ENCODE measurements at places on chromosomes 3 and 15.

DNA sequence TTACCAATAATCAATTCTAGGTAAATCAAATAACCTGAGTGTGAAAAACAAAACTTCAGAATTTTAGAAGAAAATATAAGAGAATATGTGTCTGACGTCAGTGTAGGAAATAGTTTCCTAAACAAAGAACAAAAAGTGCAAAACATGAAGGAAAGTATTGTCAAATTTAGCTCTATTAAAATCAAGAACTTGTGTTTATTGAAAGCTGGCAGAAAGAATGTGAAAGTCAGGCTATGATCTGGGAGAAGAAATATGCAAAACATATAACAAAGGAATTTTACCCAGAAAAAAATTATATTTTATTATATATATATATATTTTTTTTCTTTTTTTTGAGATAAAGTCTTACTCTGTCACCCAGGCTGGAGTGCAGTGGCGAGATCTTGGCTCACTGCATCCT, 129.1 kb upstream of the ANKRD28 start:
- DNase-seq, result no peak

DNA sequence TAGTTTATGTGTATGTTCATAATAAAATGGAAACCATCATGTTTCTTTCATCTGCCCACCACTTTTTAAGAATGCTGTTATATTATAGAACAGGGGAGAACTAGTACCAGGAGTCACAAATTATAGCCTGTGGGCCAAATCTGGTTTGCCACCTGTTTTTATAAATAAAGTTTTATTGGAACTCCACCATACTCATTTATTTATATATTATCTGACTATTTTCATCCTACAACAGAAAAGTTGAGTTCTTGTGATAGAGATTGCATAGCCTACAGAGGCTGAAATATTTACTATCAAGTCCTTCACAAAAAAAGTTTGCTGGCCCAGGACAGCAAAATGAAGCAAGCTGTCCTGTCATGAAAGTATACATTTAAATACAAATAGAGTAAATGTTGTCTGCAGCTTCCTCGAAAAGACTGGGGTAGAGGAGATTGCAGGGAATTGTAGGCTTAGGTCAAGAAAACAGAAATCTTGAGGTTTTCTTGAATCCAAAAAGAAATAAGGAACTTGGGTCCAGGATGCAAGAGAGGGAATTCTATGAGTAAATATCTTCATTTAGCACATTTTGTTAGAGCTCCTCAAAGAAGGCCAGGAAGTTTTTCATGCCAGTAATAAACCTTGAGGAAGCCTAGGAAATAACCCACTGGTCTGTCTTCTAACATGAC, 41.1 kb downstream of the FILIP1L start:
- DNase-seq, result no peak

DNA sequence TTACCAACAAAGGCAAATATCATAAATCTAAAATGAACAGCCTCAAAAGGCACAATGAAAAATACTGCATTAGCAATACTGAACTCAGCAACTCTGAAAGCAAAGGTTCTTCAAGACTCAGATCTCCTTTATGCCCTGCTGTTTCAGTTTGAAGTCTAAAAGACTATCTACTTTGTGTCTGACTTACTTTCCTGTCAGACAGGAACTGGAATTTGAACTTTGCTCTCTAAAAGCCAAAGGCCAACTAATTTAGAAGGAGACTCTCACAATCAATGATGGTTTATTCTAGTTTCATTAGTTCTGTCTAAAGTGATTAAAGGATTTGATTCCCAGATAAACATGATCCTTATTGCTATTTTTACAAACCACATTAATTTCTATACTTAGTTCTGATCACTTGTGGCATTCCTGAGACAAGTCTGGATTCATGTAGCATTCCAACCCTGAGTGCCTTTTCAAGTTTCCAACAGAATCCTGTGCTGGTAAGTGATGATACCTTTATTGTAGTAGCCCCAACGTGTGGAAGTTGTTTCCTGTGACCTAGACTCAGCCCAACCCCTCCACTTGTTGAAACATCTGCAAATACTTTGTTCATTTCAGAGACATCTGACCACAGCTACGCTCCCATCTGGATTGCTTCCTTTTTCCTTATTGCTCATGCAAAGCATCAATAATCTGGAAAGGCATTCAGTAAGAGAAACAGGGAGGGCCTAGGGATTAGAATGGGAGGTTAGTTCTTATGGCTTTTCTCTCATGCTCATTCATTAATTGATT, 14.9 kb upstream of the LEKR1 start:
- DNase-seq, result no peak

DNA sequence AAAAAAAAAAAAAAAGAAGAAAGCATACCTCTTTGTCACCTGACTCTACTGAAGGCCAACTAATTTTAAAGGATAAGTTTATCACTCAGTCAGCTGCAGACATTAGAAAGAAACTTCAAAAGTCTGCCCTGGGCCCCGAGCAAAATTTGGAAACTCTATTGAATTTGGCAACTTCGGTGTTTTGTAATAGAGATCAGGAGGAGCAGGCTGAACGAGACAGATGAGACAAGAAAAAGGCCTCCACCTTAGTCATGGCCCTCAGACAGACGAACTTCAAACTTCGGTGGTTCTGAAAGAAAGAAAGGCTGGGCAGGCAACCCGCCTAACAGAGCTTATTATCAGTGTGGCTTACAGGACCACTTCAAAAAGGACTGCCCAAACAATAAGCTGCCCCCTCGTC, 18.5 kb downstream of the GLDN start:
- DNase-seq, result no peak

- DNase-seq, result peak; percentile 9
Measured at GRCh38 chr15:70140543-70141375, 43.0 kb upstream of the TLE3 start.

DNA sequence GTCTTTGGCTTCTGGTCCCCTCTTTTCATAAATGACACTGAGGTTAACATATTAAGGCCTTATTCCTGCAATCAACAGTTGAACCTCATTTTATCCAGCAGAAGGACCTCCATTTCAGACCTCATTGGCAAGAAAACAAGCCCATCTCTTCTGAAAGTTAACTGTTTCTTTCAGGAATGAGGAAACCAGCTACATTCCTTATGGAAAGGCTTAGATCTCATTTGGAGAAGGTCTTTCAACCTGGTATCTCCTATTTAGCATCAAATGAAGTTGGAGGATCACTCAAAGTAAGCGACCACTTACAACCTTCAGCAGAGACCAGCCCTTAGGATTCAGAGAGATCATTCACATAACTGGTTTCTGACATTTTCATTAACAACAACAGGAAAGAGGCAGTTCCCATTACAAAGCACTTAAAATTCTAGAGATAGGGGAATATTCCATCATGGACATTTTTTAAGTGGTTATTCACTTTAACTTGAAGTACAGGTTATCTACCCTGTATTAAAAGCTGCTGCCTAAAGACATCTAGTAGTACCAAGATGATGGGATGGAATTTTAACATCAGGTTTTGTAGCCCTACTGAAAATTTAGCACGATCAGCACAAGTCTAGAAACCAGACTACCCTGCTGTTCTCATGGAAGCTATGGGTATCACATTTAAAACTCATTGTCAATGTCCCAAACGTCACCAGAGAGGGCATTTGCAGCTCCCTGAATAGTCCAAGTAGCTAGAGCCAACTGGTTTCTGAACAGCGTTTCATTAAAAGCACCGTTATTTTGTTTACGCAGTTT, 30.4 kb downstream of the TFRC start:
- DNase-seq, result no peak

DNA sequence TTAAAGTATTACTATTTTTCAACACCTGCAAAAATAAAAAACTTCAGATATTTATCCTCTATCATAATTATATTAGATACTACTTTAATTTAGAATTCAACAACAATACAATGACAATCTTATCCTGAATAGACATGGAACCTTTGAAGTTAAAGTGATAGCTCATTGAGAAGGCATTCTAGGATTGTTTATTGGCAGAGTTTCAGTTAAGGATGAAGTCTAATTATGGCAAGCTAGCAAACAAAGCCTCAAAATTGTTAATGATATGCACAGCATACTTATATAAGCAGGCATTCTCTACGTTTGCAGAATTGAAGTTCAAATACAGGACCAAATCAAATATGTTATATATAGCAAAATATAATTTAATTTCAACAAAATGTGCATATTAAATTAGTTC, 91.2 kb upstream of the ABI3BP start:
- DNase-seq, result no peak

- DNase-seq, result no peak
Measured at GRCh38 chr3:11641316-11641682, 2.4 kb downstream of the VGLL4 start.

DNA sequence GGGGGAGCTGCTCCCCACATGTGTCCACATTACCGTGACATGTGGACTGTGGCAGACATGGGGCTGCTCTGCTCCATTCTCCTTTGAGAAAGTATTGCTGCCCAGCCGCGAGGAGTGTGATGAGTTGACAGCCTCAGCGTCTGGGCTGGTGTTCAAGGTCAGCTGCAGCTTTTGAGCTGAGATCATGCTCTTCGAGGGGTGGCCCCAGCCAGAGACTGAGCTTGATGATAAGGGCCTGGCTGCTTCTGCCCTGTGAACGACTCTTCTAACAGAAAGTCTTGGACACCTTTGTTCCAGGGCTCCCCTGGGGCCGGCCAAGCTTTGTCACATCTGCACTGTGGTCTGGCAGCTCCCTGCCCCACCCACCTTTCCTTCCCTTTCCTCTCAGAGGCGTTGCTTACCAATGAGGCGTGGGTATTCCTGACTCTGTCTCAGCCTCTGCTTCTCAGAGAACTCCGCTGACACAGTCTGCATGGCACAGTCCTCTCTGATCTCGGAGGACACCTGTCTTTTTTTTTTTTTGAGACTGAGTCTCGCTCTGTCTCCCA, 86.6 kb downstream of the CHRD start:
- no peak for DNase-seq

GRCh38 chr15:62940755-62941361, 101.7 kb upstream of the TPM1 start:
- no peak for DNase-seq

- no peak for DNase-seq
Measured at GRCh38 chr15:42363942-42364341, 4.6 kb downstream of the CAPN3 start.

DNA sequence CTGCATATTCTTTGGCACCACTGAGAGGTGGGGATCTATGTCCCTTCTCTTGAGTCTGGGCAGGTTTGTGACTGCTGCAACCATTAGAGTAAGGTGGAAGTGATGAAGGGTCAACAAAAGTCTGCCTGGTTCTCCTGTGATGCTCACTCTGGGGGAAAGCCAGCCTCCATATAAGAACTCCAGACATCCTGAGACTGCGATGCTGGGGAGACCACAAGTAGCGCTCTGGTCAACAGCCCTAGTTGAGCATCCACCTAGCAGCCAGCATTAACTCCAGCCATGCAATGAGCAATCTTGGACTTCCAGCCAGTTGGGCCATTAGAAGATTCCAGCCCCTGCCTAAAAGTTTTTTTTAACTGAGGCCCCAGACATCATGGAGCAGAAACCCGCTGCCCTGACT, 62.8 kb downstream of the SCN11A start:
- no peak for DNase-seq

GRCh38 chr3:101038393-101038792, 45.2 kb upstream of the ABI3BP start:
- DNase-seq, result no peak

DNA sequence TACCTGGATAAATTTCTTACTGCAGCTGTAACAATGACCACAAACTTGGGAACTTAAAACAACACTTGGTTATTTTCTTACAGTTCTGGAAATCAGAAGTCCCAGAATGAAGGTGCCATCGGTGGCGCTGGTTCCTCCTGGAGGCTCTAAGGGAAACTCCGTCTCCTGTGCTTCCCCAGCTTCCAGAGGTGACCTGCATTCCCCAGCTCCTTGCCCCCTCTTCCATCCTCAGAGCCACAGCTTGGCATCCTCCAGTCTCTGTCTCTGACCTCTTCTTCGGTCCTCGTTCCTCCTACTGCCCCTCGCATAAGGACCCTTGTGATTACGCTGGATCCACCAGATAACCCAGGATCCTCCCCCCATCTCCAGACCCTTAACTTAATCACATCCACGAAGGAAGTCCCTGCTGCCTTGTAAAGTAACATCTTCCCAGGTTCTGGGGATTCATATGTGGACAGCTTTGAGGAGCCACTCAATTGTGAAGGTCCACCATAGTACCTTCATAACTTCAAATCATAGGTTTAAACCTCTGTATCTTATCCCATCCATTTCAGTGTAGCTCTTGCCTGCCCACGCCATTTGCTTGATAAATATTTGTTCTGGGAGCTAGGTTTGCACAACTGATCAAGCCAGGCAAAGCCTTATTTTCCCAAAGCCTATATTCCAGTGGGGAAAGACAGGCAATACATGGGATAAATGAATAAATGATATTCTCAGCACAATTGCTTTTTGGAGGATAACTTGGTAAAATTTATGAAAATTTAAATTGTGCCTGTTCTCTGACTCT, 34.8 kb downstream of the KLF15 start:
- DNase-seq, result no peak

GRCh38 chr3:170267793-170268192, 45.6 kb downstream of the PRKCI start:
- no peak for DNase-seq

DNA sequence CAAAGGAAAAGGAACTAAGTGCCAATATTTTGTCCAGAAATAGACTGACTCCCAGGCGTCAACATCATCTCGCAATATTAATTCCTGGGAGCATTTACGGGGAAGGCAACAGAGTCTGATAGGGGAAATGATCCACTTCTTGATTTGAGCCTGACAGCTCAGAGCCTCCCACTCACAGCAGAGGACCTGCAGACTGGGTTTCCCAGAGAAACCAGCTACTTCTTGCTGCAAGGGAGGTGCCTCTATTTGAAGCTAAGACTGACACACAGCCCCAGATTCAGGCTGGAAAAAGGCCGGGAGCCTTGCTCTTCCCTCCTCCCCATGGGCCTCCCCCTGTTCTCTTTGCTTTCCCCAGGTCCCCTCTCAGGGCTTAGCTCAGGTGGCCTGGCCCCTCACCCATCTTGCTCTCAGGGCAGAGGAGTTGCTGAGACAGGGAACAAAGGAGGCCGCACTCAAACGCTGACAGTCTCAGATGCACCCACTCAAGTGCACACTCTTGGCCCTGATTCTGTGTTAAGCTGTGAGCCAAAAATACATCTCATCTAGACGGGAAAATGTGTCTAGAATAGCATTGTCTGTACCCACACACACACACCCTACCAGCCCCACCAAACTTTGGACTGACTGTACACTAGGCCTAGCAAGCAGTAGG, 49.8 kb upstream of the DCLK3 start:
- no peak for DNase-seq

DNA sequence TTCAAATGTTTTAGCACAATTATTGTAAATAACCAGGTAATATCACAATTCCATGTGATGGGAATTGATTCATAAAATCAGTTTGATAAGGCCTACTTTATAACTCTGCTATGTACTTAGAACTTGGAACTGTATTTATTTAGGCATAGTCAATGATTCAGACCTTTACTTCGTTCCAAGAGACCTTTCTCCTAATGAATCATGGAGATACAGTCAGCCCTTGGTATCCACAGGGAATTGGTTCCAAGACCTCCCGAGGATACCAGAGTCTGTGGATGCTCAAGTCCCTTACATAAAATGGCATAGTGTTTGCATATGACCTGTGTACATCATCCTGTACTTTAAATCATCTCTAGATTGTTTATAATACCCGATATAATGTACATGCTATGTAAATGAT, 60.8 kb upstream of the UMPS start:
- DNase-seq, result no peak

Measured in iPS DF 6.9 (cell line).